ENCODE measurements at places on chromosomes 13 and 19.

GRCh38 chr13:50914848-50915247, 5.3 kb downstream of the RNASEH2B start:
- DNase-seq: no peak

GRCh38 chr13:87923753-87924152, 252.6 kb downstream of the SLITRK5 start:
- DNase-seq: no peak

- no peak for DNase-seq
Measured at GRCh38 chr13:113064534-113065405, 40.8 kb upstream of the F7 start.

DNA sequence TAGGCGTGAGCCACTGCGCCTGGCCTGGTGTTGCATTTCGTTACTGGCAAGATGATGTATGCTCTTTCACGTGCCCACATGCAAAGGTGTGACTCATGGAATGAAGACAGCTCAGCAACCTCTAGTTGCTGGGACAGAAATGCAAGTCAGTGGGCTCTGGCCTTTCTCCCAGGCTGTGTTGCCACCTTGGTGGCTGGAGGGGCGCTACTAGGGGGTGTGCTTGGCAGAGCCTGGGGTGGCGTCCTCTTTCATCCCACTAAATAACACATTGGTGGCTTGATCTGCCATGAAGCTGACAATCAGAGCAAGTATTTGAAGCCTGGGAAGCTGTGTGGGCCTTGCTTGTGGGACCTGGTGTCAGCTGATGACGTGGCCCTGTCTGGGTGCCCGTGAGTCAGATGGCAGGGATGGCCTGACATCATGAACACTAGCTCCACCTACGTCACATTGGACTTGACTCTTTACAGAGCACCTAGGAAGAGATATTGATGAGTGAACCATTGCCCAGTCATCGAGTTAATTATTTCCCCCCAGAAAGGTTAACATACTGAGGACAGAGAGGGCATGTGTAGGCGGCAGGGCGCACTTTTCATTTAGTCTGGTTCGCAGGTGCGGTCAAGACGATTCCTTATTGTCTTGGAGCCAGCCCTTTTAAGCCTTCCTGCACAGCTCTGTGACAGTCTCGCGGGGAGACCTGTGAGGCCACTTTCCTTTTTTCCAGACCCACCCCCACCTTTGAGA, 154.2 kb downstream of the TM9SF2 start:
- peak; percentile 32 for DNase-seq

GRCh38 chr13:55500694-55501093, 1640.0 kb upstream of the PRR20A start:
- no peak for DNase-seq

- DNase-seq: peak; percentile 20
Measured at GRCh38 chr13:42992764-42993122, 702 bp upstream of the EPSTI1 start.

- DNase-seq: no peak
Measured at GRCh38 chr13:106455190-106455589, 80.3 kb downstream of the EFNB2 start.

- peak; percentile 20 for DNase-seq
Measured at GRCh38 chr19:16594131-16594586, 21.9 kb upstream of the SLC35E1 start.

DNA sequence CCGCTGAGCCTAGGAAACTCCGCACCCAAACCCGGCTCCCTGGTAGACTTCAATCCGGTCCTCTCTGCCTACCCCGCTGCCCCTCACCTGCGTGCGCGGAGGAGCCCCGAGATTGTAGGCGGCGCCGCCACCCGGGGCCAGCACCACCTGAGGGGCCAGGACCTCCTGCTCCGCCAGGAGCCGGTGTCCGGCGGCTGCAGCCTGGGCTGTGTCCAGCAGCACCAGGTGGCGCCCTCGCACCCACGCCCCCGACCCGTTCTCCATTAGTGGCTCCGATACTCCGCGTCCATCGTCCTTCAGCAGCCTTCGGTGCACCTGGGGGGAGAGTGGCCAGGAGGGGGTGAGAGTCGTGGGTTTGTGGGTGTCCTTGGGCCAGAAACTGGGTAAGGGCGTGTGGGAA, 18.5 kb downstream of the MAN2B1 start:
- no peak for DNase-seq

DNA sequence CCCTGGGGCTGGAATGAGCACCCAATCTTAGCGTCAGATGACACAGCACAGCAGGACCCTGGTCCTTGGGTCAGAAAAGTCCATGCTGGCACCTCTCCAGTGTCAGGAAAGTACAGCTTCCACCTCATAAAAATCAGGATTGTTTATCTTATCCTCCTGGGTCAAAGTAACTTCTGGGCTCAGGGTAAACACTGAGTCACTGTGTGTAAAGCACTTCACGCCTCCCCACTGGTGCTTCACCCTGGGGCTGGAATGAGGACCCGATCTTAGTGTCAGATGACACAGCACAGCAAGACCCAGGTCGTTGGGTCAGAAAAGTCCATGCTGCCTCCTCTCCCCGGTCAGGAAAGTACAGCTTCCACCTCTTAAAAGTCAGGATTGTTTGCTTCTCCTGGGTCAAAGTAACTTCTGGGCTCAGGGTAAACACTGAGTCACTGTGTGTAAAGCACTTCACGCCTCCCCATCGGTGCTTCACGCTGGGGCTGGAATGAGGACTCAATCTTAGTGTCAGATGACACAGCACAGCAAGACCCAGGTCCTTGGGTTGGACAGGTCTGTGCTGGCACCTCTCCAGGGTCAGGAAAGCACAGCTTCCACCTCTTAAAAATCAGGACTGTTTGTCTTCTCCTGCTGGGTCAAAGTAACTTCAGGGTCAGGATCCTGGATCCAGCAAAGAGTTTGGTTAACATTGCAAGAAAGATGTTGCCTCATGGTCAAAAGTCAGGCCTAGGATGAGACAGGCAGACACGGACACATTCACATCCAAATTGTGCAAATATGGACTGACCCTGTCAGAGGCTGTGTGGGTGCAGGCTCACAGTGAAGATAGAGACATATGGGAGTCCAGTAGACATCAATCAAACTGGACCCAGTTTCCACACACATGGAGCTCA, 39.2 kb upstream of the CYP2A7 start:
- no peak for DNase-seq

DNA sequence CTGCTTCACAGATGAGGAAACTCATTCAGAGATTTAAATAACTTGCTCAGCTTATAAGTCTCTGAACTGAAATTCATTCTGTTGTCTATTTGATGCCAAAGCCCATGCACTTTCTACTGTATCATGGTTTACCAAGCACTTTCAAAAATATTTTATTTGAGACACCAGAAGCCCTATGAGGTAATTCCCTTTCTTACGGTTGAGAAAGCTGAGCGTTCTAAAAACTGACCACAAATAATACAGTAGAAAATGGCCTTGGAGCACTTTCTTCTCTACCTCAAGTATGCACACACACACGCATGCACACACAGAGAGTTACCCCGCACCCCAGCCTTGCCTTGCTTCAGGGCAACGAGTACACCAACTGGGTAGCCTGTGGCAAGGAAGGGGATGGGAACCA, 228.5 kb downstream of the RFC3 start:
- no peak for DNase-seq

GRCh38 chr19:58513213-58513693, 1.5 kb upstream of the SLC27A5 start:
- DNase-seq: no peak

DNA sequence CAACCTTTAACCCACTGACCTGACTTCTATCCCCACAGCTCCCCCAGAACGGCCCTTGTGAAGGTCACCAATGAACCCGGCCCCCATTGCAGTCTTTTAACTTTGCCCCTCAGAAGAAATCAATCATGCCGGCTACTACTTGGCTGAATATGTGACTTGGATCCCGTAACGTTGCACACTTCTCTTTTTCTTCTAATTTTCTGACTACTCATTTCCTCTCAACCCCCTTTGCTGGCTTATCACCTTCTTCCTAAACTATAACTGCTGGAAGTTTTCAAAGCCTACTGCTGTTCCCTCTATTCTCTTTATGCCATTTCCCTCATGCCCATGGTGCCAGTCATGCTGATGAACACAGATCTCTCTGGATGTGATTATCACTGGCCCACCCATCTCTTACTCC, 367.6 kb downstream of the DNAJC15 start:
- DNase-seq: no peak

DNA sequence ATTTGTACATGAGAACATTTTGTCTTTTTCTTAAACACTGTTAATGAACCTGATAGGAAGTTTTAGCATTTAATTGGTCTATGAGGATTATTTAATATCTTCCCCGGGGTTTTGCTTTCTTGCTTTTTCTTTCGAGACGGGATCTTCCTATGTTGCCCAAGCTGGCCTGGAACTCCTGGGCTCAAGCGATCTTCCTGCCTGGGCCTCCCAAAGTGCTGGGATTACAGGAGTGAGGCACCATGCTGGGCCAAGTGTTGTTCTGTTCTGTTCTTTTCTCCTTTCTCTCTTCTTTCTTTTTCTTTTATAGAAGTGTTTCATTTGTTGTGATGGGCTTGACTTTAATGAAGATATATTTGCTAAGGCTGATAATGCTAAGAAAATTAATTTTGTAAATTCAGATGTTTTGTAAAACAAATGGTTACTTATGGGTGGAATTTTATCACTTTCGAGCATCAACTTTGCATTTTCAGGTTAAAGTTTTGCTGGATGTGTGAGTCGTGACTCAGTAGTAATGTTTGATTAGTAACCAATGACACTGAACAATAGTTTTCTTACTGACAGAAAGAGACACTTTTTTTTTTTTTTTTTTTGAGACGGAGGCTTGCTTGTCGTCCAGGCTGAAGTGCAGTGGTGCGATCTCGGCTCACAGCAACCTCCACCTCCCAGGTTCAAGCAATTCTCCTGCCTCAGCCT, 2.2 kb downstream of the PAN3 start:
- no peak for DNase-seq

DNA sequence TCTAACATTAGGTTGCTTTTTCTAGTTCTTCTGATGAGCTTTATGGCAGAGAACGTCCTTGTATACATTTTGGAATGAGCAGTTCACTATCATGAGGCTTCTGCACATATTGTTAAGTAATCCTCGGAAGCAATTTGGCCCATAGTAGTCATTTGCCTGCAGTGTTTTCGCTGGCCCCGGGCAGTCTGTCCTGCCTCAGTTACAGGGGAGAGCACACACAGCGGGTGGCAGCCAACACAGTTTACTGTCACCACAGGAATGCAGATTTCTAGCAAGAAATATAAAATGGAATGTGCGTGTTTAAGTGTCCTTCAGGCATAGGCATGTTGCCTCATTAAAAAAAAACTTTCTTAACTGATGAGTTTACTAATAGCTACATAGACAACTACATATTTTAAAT, 71.5 kb upstream of the GJB6 start:
- no peak for DNase-seq

- DNase-seq: no peak
Measured at GRCh38 chr19:14413693-14414181, 5.4 kb downstream of the DDX39A start.

DNA sequence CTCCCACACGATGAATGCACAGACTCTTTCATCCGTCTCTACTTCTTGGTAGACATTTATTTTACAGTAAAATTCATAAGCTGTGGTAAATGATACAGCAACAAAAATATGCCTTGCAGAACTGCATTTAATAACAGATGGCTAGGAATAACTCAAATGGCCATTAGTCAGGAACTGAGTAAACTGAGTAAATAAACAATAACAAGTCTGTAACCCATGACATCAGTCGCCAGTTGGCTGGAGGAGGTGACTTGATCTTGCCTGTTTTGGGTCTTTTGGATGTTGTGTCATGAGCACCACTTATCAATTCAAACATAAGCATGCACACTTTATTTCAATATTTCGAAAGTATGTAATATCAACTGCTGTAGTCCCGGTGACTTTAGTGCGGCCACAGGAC, 632.6 kb upstream of the ARGLU1 start:
- DNase-seq: no peak

DNA sequence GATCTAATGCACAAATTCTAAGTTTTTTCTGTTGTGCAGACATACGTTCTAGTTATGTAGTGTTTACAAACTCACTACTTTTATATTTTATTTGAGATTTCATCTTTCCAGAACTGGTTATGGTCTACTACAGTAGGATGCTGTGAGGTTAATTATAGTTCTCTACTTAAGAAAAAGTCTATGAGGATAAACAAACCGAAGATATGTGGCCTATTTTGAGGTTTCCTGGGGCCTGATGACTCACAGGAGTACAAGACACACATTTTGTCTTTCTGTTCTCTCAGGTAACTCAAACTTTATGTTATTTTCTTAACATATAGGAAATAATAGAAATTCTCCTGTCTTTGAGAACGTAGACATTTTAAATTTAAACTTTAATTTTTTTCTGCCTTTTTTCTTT, 45.1 kb downstream of the PCDH20 start:
- no peak for DNase-seq

GRCh38 chr19:39187552-39187943, 9.2 kb upstream of the NCCRP1 start:
- DNase-seq: no peak

GRCh38 chr13:50129706-50130122, 114.5 kb downstream of the KCNRG start:
- no peak for DNase-seq

- DNase-seq: no peak
Measured at GRCh38 chr13:111900390-111901131, 166.4 kb upstream of the SOX1 start.

- DNase-seq: no peak
Measured at GRCh38 chr13:108775597-108775996, 146.2 kb downstream of the MYO16 start.

GRCh38 chr19:32339988-32340874, 5.2 kb upstream of the ZNF507 start:
- peak; percentile 33 for DNase-seq

DNA sequence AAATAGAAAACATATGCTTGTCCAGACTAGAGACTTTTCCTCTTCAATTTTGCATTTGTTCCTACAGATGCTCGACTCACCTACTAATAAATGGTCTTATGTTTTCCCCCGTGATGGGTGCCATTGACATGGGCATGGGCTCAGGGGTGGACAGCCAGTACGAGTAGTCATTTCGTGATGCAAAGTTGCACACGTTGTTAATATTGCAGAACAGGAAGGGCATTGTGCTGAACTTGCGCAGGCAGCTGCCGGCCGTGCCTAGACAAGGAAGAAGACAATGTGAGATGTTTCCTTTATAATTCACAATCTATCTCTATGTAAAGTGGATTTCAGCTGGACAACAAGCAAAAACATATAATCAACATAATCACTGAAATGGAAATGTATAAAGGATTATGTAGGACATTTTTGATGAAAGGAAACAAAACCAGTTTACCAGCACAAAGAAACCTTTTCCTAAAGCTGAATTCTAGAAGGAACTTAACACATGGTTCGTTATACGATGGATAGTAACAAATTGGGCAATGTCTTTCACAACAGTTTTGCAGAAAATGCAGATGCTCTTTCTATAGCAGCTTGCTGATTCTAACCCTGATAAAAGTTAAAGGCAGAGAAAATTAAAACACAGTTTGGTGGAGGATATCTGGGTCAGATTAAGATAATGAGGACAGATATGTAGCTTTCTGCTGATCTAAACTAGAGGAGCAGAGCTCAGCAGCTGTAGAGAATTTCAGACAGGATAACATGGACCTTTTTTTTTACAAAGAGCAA, 145.7 kb downstream of the COL4A1 start:
- no peak for DNase-seq
